Karpas-422 (cell line): ENCODE measurements at places on chromosomes 11 and 22. TPM values are rescaled to one million over a fixed set of nuclear protein-coding genes. Genes with fewer than 3 reads are reported as not detected.

- H3K4me3 ChIP-seq: no peak overlapping the region
Observed at GRCh38 chr11:35794333-35794732, 131.8 kb downstream of the TRIM44 start.

DNA sequence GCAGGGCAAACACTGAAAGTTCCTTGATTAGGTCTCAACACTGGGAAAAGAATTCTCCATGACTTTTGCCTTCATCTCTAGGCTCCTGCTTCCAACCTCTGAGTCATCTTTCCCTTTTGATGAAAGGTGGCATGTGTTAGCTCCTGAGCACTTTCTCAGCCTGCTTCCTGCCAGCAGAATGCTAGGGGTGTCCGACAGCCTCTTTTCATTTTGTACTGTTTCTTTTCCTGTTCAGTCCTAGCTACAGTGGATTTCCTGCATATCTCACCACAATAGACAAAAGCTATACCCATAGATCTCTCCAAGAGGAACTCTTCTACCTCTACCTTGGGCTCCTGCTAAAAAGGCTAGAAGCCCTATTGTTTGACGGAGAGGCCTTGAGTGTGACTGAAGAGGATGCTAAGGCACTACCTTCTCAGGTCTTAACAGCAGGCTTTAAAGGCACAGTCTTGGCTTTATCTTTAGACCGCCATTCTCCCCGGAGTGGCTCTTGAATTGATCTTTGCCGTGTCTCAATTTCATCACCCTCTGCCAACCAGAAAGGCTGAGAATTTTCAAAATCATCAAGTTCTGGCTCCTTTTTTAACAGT is 145.5 kb downstream of the RBFOX2 start:
- H3K36me3 ChIP-seq: no peaks in the 10 kb centered on the region
- H3K4me3 ChIP-seq: no peak overlapping the region
- no peak overlapping the region for H3K27ac ChIP-seq
- peaks cover 9% of the 10 kb centered on the region for H3K4me1 ChIP-seq

- H3K4me3 ChIP-seq: no peak overlapping the region
- no peak for DNase-seq
- H3K27ac ChIP-seq: no peak overlapping the region
- no peaks in the 10 kb centered on the region for H3K4me1 ChIP-seq
- H3K36me3 ChIP-seq: no peaks in the 10 kb centered on the region
Observed at GRCh38 chr11:123856444-123856843, 29.0 kb downstream of the TMEM225 start.

GRCh38 chr11:114082415-114082748 is 22.9 kb downstream of the ZBTB16 start:
- H3K4me3 ChIP-seq: no peak overlapping the region
- H3K27me3 ChIP-seq: no peaks in the 10 kb centered on the region
- no peaks in the 10 kb centered on the region for H3K36me3 ChIP-seq
- H3K4me1 ChIP-seq: no peaks in the 10 kb centered on the region; the same call in 1 of the 2 replicates
- no peak for DNase-seq
- H3K27ac ChIP-seq: no peak overlapping the region

DNA sequence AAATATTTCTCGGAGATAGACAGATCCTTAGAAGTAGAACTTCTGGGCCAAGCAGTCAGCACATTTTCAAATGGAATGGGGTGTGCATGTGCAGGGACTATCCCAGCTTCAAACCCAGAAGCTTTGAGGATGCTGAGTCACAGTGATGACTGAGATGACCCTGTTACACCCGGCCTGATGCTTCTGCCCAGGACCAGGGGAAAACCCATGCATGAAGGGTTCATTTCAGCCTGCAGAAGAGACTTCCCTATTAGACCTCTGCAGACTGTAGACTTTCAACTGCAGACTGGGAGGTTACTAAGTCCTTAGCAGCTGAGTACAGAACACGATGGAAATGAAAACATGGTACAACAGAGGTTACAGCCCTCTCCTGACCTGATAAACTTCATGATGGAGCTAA is 3.6 kb upstream of the OR2AT4 start:
- H3K27me3 ChIP-seq: no peaks in the 10 kb centered on the region
- no peak overlapping the region for H3K4me3 ChIP-seq
- H3K36me3 ChIP-seq: no peaks in the 10 kb centered on the region
- no peak for DNase-seq
- H3K27ac ChIP-seq: no peak overlapping the region
- H3K4me1 ChIP-seq: peaks cover 4% of the 10 kb centered on the region

- peaks cover 9% of the 10 kb centered on the region for H3K4me1 ChIP-seq
- DNase-seq: no peak
- H3K27ac ChIP-seq: no peak overlapping the region
- H3K36me3 ChIP-seq: no peaks in the 10 kb centered on the region
- no peaks in the 10 kb centered on the region for H3K27me3 ChIP-seq
Observed at GRCh38 chr11:83583757-83584366, 297.7 kb upstream of the CCDC90B start.

DNA sequence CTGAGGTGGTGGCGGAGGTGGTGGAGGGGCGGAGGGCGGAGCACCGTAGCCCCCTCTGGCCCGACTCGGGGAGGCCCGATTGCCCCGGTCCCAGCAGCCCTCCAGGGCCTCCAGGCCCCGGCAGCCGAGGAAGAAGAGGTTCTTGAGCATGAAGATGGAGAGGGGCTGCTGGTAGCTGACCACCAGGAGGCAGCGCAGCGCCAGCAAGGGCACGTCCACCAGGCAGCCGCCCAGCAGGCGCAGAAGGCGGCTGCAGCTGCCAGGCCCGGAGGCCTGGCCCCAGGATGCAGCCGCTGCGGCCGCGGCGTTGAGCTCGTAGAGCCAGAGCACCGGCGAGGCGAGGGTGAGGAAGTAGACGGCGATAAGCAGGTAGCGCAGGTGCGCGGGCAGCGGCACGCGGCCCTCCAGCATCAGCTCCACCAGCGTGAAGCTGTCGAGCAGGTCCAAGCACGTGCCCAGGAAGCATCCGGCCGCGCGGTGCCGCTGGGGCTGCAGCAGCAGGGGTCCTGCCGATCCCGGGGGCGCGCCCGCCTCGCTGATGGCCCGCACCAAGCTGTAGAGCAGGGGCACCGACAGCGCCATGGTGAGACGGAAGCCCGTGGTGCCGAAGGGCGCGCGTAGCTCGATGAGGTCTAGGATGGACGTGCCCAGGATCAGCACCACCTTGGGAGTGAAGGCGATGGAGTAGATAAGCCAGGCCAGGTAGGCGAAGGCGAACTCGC is 1.5 kb downstream of the TMEM121B start:
- no peaks in the 10 kb centered on the region for H3K27me3 ChIP-seq
- peak; percentile 78 for DNase-seq
- H3K4me1 ChIP-seq: no peaks in the 10 kb centered on the region
- H3K4me3 ChIP-seq: no peak overlapping the region
- no peaks in the 10 kb centered on the region for H3K36me3 ChIP-seq
- no peak overlapping the region for H3K27ac ChIP-seq

GRCh38 chr11:131895865-131896264 is 525.5 kb downstream of the NTM start:
- H3K36me3 ChIP-seq: no peaks in the 10 kb centered on the region
- no peak overlapping the region for H3K4me3 ChIP-seq
- H3K4me1 ChIP-seq: no peaks in the 10 kb centered on the region
- no peaks in the 10 kb centered on the region for H3K27me3 ChIP-seq
- DNase-seq: no peak

- H3K4me3 ChIP-seq: no peak overlapping the region
- H3K27ac ChIP-seq: no peak overlapping the region
- no peaks in the 10 kb centered on the region for H3K27me3 ChIP-seq
- peaks cover 5% of the 10 kb centered on the region for H3K4me1 ChIP-seq
- no peak for DNase-seq
- no peaks in the 10 kb centered on the region for H3K36me3 ChIP-seq
Observed at GRCh38 chr22:32527756-32528155, 53.1 kb downstream of the FBXO7 start.

GRCh38 chr11:64204464-64204989 is 2.0 kb upstream of the FERMT3 start:
- DNase-seq: peak; percentile 93
- no peaks in the 10 kb centered on the region for H3K27me3 ChIP-seq
- peaks cover 66% of the 10 kb centered on the region for H3K4me1 ChIP-seq
- peak overlapping the region; percentile 92 for H3K27ac ChIP-seq
- no peak overlapping the region for H3K4me3 ChIP-seq

DNA sequence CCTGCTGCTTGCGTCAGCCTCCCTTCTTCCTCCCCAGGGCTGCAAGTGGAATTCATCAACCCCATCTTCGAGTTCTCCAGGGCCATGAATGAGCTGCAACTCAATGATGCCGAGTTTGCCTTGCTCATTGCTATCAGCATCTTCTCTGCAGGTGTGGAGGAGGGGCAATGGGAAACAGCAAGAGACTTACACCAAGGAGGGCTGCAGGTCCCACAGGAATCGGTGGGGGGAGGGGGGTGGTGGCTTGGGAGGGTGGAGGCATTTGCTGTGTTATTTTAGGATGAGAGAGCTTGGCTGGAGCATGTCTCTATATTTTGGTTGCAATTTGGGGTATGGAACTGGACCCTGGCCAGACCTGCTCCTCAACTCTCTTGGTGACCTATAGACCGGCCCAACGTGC is 2.1 kb upstream of the MADD start:
- H3K27me3 ChIP-seq: no peaks in the 10 kb centered on the region
- no peak for DNase-seq
- peaks cover 52% of the 10 kb centered on the region for H3K4me1 ChIP-seq
- no peak overlapping the region for H3K27ac ChIP-seq
- no peaks in the 10 kb centered on the region for H3K36me3 ChIP-seq

DNA sequence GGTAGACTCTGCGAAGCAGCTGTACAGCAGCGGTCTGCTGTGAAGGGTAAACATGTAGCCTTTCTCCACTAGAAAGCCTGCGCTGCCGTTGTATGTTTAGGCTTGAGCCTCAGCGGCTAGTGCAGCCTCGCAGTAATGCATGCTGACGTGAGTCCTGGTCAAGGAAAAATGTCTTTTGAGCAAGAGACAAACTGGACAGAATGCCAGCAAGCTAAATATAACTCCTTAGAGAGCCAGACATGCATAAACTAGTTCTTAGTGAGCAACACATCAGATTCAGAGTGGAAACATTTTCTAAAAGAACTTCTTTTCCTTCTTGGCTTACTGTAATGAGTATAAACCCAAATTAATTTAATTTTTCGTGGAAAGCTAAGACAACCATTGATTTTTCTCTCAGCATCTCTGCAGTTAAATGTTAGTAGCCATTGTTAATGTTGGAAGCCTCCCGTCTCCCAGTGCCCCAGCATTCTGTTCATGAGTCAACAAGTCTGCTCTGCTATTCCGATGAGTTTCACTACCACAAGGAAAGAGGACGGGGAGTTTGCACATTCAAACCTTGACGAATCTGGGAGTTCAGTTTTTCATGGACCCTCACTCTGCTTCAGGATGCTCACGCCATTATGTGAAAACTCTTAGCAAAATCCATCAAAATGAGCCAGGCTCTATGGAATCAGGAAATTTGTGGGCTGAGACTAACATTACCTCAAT is 51.4 kb downstream of the JAM3 start:
- no peak overlapping the region for H3K4me3 ChIP-seq
- no peaks in the 10 kb centered on the region for H3K4me1 ChIP-seq
- no peak overlapping the region for H3K27ac ChIP-seq
- DNase-seq: no peak
- no peaks in the 10 kb centered on the region for H3K36me3 ChIP-seq
- H3K27me3 ChIP-seq: no peaks in the 10 kb centered on the region

DNA sequence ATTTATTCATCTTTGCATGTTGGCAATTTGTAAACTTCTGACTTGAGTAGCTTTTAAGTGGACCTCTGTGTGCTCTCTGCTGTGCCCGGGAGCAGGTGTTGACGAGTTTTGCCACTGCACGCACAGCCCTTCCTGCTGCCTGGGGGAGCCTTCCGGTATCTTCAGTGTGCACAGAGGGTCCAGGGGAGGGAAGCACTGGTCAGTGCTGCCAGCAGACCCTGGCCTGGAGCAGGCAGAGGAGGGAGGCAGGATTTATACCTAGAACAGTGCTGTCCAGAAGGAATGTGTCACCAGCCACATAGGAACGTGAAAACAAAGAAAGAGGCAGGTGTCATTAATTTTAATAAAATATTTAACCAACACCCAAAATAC is 403.6 kb downstream of the TBC1D22A start:
- no peak overlapping the region for H3K27ac ChIP-seq
- peaks cover 13% of the 10 kb centered on the region for H3K4me1 ChIP-seq
- H3K27me3 ChIP-seq: no peaks in the 10 kb centered on the region

DNA sequence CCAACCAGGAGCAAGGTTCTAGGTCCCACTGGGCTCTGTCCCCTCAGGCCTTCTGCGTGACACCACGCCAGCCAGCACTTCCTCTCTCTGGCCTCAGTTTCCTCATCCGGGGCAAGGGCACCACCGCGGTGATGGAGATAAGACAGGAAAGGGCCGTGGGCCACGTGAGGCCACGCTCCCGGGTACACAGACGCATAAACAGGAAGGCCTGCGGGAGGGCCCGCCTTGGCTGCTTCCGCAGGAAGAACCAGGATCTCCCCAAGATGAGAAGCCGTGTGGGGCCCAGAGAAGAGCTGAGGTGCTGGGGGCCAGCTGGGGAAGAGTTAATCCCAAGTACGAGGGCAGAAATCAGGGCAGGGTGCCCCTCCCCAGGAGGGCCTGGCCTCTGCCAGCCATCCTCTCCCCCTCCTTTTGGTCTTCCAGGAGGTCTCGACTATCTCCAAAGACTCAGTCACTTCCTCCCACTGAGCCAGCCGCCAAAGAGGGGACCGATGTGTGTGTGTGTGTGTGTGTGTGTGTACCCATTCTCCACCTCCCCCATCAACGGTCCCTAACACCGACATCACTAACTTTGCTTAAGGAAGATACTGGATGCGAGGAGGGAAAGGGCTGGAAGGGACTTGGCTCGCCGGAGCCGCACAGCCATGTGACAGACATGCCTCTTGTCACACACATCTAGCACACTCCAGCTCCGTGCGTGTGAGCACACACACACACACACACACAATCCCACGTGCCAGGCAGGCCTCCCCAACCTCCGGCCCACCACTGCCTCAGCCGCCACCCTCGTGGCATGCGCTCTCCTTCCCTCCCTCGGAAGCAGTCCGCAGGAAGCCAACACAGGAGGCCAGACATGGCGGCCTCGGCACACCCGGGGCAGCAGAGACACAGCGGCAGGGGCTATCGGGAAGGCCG is 1.4 kb downstream of the MFNG start:
- H3K27ac ChIP-seq: peak overlapping the region; percentile 85
- H3K4me3 ChIP-seq: peak overlapping the region; percentile 79
- peak; percentile 94 for DNase-seq

DNA sequence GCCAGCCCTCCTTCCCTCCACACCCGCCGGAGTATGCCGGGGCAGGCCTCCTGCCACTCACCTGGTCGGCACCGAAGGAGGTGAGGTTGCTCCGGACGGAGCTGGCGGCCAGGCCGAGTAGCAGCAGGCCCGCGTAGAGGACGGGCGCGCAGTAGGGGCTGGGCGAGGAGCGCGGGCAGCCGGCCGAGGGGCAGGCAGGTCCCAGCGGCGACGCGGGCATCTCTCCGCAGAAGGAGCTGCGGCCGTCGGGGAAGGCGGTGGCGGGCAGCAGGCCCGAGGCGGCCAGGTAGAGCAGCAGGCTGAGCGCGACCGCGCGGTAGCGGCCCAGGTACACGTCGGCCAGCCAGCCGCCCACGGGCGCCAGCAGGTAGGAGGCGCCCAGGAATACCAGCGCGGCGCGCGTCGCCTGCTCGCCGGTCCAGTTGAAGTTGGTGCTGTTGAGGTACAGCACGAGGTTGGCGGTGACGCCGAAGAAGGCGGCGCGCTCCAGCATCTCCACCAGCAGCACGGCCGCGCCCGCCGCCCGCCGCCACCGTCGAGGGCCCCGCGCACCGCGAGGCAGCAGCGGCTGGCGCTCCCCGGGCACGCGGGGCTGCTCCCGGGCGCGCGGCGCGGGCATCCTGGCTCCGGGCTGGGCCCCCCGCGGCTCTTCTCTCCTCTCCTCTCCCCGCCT is 907 bp downstream of the SLC15A3 start:
- H3K27ac ChIP-seq: peak overlapping the region; percentile 85
- H3K36me3 ChIP-seq: peaks cover 3% of the 10 kb centered on the region; the same call in 1 of the 2 replicates
- H3K27me3 ChIP-seq: no peaks in the 10 kb centered on the region
- peak; percentile 66 for DNase-seq

Gene COMT
- 72.0 and 181 TPM in 2 replicates for total RNA-seq

Gene PRCP
- 17.9 and 46.1 TPM in 2 replicates for total RNA-seq

Gene TSPAN18
- total RNA-seq: 0.90 and 1.8 TPM in 2 replicates

Gene LRRC10B
- 1.0 TPM in 1 of 2 replicates, not detected in the other for total RNA-seq

Gene TRIM29
- total RNA-seq: not detected in 2 replicates

Gene PLAAT5
- not detected in 2 replicates for total RNA-seq

Gene TUB
- total RNA-seq: not detected in 2 replicates
